ENCODE measurements at places on chromosomes 16 and 17.
A peak's percentile ranks its signal among the peaks of the same experiment; 100 is the strongest.

GRCh38 chr17:47131761-47132160, 57.3 kb downstream of the CDC27 start:
- no peaks in the 10 kb centered on the region for H3K4me1 ChIP-seq
- H3K27me3 ChIP-seq = no peaks in the 10 kb centered on the region
- H3K27ac ChIP-seq = no peak overlapping the region

GRCh38 chr17:51010173-51010675, 110.4 kb downstream of the SPAG9 start:
- H3K4me3 ChIP-seq = no peak overlapping the region
- H3K36me3 ChIP-seq = peaks cover 8% of the 10 kb centered on the region
- H3K4me1 ChIP-seq = no peaks in the 10 kb centered on the region

GRCh38 chr16:24308200-24308599, 52.1 kb downstream of the CACNG3 start:
- H3K27me3 ChIP-seq = no peaks in the 10 kb centered on the region
- H3K4me1 ChIP-seq = no peaks in the 10 kb centered on the region

GRCh38 chr17:73172252-73172651, 7.4 kb downstream of the SSTR2 start:
- no peak overlapping the region for H3K27ac ChIP-seq
- no peaks in the 10 kb centered on the region for H3K4me1 ChIP-seq
- H3K4me3 ChIP-seq = no peak overlapping the region
- no peak for DNase-seq
- no peaks in the 10 kb centered on the region for H3K36me3 ChIP-seq

DNA sequence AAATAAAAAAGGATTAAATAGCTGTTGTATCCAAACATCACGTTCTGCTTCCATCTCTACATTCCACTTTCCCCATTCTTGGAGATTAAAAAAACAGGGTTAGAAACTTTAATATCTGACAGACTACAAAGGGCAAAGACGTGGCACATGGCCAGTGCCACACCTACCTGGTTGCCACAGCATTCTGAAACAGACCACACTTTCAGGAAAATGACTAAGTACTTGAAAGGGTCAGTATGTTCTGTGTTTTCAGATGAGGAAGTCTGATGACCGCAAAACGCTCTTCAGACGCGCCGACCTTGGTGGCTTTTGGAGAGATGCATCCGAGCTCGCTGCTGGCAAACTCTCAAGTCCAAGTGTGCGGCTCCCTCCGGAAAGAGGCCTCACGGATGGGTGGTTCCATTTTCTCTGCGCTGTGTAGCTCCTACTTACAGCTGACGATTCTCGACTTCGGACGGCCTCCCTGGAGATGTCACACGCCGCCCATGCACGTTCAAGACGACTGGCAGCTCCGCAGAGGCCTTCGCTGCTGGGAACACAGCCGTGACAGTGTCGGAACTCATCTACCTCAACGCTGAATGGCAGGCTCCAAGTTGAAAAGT, 15.5 kb downstream of the MAP1LC3B start:
- no peak overlapping the region for H3K4me3 ChIP-seq
- peak; percentile 43 for DNase-seq
- H3K36me3 ChIP-seq = peaks cover 63% of the 10 kb centered on the region
- no peaks in the 10 kb centered on the region for H3K27me3 ChIP-seq

DNA sequence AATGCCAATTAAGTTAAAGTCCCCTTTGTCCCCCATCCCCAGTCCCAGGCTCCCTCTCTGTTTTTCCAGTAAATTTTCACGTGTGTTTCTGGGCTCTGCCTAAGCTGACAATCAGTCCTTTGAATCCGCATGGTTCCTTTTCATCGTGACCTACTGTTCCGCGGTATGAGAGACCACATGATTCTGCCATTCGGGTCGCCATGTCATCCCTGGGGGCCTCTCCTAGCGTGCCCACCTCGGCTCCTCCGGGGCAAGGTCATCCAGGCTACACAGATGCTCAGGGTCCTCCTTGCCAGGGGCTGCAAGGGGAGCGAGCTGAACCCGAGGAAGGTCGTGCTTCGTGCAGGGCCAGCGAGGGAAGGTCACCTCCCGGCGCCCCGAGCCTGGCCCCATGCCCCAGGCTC, 157.6 kb downstream of the RAB11FIP4 start:
- DNase-seq = no peak
- no peaks in the 10 kb centered on the region for H3K27me3 ChIP-seq
- H3K36me3 ChIP-seq = no peaks in the 10 kb centered on the region

DNA sequence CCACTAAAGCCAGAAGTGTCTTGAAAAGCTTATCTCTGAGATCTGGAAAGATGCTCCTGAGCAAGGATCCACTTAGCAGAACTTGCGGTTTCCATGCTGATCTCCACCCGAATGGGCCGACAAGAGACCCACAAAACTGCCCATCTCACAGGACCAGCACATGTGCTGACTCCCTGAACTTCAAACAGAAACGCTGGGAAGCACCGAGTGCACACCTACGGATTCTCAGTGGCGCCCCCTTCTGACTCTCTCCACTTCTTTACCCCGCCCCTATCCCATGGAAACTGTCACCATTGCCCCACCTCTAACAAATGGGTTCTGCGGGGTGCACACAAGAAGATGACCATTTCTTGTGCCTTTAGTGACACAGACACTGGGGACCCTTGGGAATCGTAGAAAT, 21.4 kb downstream of the CDRT4 start:
- no peak overlapping the region for H3K27ac ChIP-seq
- H3K4me1 ChIP-seq = peaks cover 18% of the 10 kb centered on the region
- no peak for DNase-seq
- H3K36me3 ChIP-seq = peaks cover 2% of the 10 kb centered on the region
- no peak overlapping the region for H3K4me3 ChIP-seq

DNA sequence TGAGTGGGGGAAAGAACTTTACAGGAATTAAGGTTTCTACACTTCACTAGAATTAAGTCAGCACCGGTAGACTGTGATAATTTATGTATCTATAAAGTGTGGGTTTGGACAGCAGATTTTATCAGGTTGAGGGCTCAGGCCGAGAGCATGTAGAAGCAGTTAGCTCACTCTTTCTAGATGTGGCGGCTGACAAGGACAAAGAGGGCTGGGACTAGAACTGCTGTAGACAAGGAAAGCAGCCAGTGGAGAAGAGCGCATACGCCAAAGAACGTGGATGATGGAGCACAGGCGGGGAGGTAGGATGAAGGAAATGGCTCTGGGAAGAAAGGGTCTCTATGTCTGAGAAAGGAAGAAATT, 504 bp upstream of the GOSR1 start:
- no peaks in the 10 kb centered on the region for H3K27me3 ChIP-seq
- no peak for DNase-seq
- H3K4me1 ChIP-seq = no peaks in the 10 kb centered on the region
- peaks cover 10% of the 10 kb centered on the region for H3K36me3 ChIP-seq
- no peak overlapping the region for H3K27ac ChIP-seq
- no peak overlapping the region for H3K4me3 ChIP-seq

DNA sequence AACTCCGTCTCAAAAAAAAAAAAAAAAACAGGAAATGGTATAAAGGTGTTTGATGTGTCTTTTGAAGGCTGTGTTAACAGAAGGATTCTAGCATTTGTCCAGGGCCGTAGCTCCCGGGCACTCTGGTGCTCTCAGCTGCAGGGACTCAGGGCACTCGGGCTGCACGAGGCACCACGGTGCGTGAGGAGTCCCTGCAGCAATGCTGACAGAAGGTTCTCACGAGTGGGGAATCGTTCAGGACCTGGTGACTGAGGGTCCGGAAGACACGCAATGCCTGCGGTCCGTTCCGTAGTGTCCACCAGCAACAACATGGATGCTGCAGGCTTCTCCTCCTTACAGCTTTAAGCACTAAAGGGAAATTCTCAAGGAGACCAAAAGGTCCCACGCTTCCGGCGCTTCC, 12.6 kb upstream of the FAAP100 start:
- no peaks in the 10 kb centered on the region for H3K27me3 ChIP-seq
- no peak overlapping the region for H3K27ac ChIP-seq
- peaks cover 36% of the 10 kb centered on the region for H3K4me1 ChIP-seq
- H3K36me3 ChIP-seq = peaks cover 77% of the 10 kb centered on the region
- DNase-seq = no peak
- H3K4me3 ChIP-seq = no peak overlapping the region

GRCh38 chr17:42111871-42112551, 503 bp downstream of the DHX58 start:
- no peaks in the 10 kb centered on the region for H3K4me1 ChIP-seq
- H3K27ac ChIP-seq = no peak overlapping the region
- H3K4me3 ChIP-seq = no peak overlapping the region
- no peaks in the 10 kb centered on the region for H3K27me3 ChIP-seq
- peaks cover 7% of the 10 kb centered on the region for H3K36me3 ChIP-seq
- peak; percentile 39 for DNase-seq

DNA sequence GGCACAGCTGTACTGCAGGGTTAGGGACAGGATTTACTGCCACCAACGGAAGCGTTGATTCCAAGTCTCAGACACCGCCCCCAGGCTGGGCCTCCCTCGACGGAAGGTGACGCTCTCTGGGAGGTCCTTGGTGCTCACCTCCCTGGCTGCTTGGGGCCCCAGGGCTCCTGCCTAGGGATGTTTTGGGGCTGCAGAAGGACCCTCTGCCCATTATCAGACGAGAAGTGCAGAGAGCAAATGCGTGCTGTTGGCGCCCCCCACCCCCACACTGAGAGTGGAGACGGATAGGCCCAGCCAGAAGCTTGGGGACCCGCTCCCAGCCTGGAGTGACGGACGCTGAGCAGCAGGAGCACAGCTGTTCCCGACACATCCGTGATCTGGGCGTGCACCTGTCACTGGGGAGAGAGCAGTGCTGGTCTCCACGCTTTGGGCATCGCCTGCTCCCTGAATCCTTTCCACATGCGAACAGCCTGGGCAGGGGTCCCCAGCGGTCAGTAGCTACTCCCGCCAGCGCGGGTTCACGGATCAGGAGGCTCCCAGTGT, 5.1 kb upstream of the SOX8 start:
- peaks cover 3% of the 10 kb centered on the region for H3K4me1 ChIP-seq
- H3K36me3 ChIP-seq = no peaks in the 10 kb centered on the region
- H3K27me3 ChIP-seq = peaks cover 20% of the 10 kb centered on the region
- no peak for DNase-seq
- H3K27ac ChIP-seq = no peak overlapping the region

- peaks cover 83% of the 10 kb centered on the region for H3K27me3 ChIP-seq
- H3K4me3 ChIP-seq = no peak overlapping the region
These were observed 4.2 kb downstream of the LHX1 start for GRCh38 chr17:36941265-36942010.

- H3K36me3 ChIP-seq = no peaks in the 10 kb centered on the region
- no peak overlapping the region for H3K27ac ChIP-seq
- H3K4me1 ChIP-seq = peaks cover 4% of the 10 kb centered on the region
- H3K27me3 ChIP-seq = no peaks in the 10 kb centered on the region
- H3K4me3 ChIP-seq = no peak overlapping the region
These were observed 497 bp downstream of the CES1 start for GRCh38 chr16:55832425-55832772.

- no peak overlapping the region for H3K27ac ChIP-seq
- H3K27me3 ChIP-seq = no peaks in the 10 kb centered on the region
These were observed 3.3 kb downstream of the SULT1A1 start for GRCh38 chr16:28606291-28607115.

DNA sequence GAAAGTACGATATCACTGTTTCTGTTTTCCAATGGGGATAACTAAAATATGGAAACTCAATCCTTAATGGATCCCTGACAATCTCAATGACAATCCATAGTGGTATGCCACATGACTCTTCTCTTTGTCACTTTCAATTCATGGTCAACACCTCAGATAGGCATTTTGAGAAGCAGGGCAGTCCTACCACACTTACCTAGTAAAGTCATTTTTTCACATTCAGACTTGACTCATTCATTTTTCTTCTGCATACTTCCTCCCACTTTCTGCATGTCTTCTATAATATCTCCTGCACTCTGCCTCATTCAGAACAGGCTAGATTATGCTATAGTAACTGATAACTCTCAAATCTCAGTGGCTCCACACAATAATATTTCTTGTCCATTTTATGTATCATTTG, 117.5 kb downstream of the FTO start:
- DNase-seq = peak; percentile 53
- H3K27ac ChIP-seq = no peak overlapping the region
- peaks cover 2% of the 10 kb centered on the region for H3K36me3 ChIP-seq
- H3K4me3 ChIP-seq = no peak overlapping the region
- H3K27me3 ChIP-seq = no peaks in the 10 kb centered on the region
- H3K4me1 ChIP-seq = peaks cover 5% of the 10 kb centered on the region

GRCh38 chr16:80837533-80838147, 33.2 kb upstream of the CDYL2 start:
- no peak overlapping the region for H3K27ac ChIP-seq
- peaks cover 4% of the 10 kb centered on the region for H3K4me1 ChIP-seq
- no peaks in the 10 kb centered on the region for H3K27me3 ChIP-seq
- no peaks in the 10 kb centered on the region for H3K36me3 ChIP-seq
- peak; percentile 77 for DNase-seq

GRCh38 chr17:1643293-1643998, 2.1 kb downstream of the SCARF1 start:
- no peaks in the 10 kb centered on the region for H3K27me3 ChIP-seq
- H3K36me3 ChIP-seq = no peaks in the 10 kb centered on the region
- no peak overlapping the region for H3K27ac ChIP-seq
- DNase-seq = peak; percentile 60
- H3K4me3 ChIP-seq = peak overlapping the region; percentile 62
- peaks cover 37% of the 10 kb centered on the region for H3K4me1 ChIP-seq

DNA sequence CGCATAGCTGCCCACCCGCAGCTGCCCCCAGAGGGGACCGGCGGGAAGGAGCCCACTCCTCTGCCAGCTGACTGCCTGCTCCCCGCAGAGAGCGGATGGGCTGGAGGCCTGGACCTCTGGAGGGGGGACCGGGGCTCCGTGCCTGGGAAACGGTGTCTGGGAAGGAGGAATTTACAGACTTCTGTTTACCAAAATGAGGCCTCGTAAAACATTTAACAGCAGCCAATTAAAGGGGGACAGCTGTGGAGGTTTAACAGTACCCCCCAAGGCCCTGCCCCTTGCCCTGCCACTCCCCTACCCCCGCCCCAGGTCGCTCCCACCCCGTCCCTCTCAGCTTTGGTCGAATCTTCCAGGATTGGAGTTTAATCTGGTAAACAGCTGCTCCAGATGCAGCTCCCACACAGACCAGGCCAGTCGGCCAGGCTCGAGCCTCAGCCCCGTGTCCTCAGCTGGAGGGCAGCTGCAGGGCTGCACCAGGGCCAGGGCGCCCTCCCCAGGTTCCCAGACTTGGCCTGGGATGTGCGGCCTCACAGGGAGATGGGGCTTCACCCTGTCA, 41.1 kb downstream of the BAHCC1 start:
- no peak for DNase-seq
- H3K27ac ChIP-seq = no peak overlapping the region
- H3K4me1 ChIP-seq = peaks cover 2% of the 10 kb centered on the region
- H3K36me3 ChIP-seq = no peaks in the 10 kb centered on the region

- no peak overlapping the region for H3K27ac ChIP-seq
- no peak overlapping the region for H3K4me3 ChIP-seq
- no peaks in the 10 kb centered on the region for H3K27me3 ChIP-seq
These were observed 116.6 kb upstream of the SALL1 start for GRCh38 chr16:51267681-51268080.

DNA sequence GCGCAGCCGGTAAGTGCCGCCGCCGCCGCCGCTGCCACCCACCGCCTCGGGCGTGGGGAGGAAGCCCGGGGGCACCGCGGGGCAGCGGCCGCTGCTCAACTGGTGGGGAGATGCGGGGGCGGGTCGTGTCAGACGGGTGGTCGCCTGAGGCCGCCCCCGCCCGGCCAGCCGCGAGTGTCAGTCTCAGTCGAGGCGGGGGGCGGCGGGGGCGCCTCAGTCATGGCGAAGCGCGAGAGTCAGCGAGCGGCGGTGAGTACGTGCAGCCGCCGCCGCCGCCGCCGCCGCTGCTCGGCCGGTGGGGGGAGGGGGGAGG, 76.2 kb downstream of the CHD9 start:
- H3K4me1 ChIP-seq = no peaks in the 10 kb centered on the region
- peak overlapping the region; percentile 97 for H3K27ac ChIP-seq
- no peaks in the 10 kb centered on the region for H3K27me3 ChIP-seq
- peaks cover 1% of the 10 kb centered on the region for H3K36me3 ChIP-seq
